ENCODE measurements at places on chromosomes 16 and 17.

- DNase-seq: peak; percentile 36
These were observed 5.4 kb upstream of the SLC5A10 start for GRCh38 chr17:18946536-18946935.

DNA sequence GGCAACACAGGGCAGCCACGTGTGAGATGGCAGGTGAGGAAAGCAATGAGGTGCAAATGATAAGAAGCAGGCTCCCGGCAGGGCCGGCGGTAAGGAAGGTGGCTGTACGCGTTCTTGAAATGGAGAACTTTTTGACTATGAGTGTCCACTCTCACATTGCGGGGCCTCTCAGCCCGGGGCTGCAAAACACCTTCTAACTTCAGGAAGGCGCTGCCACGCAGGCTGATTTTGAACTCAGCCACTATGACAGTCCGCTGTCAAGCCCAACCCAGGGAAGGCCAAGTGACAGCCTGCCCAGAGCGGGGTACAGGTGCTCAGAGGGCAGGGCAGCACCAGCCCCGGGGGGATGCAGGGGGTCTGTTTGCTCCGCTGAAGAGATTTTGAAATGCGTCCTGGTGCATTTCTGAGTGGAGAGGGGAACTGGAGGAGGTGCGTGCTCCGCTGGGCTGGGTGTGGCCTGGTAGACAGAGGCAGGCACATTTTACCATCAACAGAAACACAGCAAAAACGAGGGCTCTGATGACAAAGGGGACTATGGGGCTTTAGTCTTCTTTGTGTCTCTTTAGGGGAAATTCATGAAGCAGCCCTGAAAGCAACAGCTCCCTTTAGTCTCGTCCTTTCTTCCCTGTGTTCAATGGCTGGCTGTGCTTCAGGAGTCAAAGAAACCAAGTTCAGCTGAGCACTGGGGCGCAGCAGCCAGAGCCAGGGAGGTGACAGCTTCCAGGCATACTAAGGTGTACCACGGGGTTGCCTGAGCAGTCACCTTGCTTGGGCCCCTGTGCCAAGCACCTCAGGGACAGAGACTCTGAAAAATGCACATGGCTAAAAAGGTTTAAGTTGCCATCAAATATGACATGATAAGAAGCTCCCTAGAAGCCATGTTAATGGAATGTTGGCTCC, 14.6 kb upstream of the SREBF1 start:
- no peak for DNase-seq

GRCh38 chr17:44961921-44962350, 6.2 kb downstream of the C1QL1 start:
- peak; percentile 18 for DNase-seq

DNA sequence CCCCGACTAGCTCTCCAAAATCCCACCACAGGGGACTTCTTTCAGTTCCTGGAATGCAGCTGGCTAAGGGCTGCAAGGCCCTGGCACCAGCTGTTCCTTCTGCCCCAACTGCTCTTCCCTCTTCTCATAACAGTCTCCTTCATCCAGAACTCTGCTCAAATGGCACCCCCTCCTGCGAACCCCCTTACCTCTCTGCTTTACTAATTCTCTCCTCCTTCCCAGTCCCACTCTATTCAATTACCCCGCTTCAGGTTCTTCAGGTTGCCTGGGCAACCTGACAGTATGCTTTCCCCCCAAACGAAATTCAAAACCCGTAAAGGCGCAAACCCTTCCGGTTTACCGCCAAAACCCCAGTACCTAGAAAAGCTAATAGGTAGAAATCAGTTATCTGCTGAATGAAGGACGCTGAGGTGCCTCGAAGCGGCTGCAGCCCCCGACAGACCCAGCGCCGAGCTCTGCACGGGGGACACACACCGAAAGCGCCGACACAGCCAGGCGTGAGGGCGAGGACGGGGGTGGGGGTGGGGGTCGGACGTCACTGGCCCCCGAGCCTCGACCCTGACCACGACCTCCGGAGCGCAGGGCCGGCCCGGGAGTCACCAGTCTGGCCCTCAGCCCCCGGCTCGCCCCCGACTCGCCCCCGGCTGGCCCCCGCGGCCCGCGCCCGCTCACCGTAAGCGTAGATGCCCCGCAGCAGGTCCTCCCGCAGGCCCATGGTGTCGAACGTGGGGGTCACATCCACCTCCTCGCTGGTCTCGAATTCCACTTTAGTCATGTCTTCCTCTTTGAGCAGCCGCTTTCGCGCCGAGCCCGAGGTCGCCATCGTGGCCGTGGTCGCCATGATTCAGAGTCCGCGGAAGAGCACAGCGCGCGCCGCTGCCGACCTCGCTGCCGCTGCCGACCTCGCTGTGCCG, 550 bp downstream of the EIF4A3 start:
- peak; percentile 14 for DNase-seq

DNA sequence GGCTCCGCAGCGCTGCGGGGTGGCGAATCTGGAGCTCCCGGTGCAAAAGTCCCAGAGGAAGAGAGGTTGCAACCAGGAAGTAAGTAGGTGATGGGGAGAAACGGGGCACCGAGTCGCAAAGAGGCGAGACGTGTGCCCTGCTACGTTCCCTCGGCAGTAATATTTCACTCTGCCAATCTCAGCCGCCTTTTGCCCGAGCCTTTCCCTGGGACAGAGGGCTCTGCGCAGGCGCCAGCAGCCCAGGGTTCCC, at the start of gene NR1D1:
Gene NR1D1 (minus strand): TSS at position 171 of the 250 bp plus-strand sequence. CDS start 495 bp downstream, outside the sequence.
- no peak for DNase-seq

GRCh38 chr16:81432937-81433557, 11.6 kb upstream of the CMIP start:
- DNase-seq: no peak

All from iris pigment epithelial cell (primary cell).